ENCODE measurements at places on chromosomes 5 and 9.

DNA sequence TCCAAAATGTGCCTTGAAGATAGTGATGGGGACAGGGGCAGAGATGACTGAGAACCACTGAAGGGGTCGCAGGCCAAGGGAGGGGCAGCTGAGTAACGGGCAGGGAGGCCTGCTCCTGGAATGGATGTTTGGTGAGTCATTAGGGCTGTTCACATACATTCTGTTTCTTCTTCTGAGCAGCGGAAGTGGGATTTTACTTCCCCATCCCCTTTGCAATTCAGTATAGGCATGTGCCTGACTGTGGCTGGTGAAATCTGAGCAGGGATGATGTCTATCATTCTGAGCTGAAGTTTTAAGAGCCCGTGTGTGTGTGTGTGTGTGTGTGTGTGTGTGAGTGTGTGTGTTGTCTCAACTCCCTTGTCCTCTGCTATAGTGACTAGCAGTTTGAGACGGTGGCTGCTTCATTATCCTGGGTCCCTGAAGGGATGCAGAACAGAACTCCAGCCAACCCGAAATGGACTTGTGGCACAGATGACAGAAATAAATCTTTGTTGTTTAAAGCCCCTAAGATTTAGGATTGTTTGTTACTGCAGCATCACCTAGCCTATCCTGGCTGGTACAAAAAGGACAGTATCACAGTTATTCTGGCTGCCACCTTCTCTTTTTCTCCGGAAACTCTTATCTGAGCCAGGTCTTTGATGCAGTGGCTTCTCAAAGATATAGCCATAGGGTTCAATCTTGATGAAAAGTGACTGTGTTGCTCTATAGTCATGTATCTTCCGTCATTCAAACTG lies 29.2 kb upstream of the TGFBI start:
- DNase-seq, result no peak

DNA sequence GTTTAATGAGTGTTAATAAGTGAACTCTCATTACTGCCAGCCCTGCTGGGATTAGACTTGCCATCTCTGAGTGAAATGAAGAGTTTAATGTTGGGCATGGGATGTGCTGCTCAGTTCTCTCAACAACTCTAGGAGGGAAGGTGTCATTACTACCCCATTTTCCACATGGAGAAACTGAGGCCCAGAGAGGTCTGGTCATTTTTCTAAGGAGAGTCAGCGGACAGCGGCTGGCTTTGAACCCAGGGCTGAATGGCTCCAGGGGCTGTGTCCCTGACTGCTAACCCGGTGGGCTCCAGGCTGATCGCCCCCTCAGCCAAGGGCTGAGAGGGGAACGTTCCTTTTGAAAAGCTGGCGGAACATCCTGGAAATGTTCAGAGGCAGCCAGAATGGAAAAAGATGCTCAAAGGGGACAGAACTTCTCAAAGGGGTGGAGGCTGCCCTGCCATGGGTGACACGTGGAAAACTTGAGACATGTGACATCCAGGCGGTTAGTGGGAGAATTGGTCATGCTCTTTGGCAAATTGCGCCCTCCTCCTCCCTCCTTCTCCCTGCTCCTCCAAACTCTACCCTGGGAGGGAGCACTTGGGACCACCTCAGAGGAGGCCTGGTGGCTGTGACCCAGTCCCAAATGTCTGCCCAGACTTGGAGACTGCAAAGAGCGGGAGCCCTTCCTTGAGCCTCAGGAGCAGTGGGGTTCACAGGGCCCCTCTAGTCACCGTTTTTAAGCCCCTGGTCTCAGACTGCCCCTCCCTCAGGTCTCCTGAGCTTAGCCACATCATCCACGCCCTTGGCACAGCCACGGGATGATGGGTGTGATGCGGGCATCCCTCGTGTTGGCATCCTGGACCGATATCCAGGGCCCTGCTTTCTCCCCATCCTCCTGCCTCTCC lies 28.7 kb downstream of the DNM1 start:
- DNase-seq, result no peak

DNA sequence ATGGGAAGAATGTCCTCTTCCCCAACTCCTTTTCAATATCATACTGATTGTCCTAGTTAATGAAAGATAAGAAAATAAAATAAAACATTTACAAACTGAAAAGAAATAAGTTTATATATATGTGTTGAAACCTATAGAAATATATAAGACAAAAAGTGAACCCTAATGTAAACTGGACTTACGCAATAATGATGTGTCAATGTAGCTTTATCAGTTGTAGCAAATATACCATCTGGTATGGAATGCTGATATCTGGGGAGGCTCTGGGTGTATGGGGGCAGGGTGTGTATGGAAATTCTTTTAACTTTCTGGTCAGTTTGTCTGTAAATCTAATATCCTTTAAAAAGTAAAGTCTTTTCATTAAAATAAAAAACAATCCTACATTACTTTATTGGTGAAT lies 603.9 kb downstream of the DMRTA1 start:
- no peak for DNase-seq

- DNase-seq, result no peak
Measured at GRCh38 chr9:4263591-4263990, 36.3 kb downstream of the GLIS3 start.

DNA sequence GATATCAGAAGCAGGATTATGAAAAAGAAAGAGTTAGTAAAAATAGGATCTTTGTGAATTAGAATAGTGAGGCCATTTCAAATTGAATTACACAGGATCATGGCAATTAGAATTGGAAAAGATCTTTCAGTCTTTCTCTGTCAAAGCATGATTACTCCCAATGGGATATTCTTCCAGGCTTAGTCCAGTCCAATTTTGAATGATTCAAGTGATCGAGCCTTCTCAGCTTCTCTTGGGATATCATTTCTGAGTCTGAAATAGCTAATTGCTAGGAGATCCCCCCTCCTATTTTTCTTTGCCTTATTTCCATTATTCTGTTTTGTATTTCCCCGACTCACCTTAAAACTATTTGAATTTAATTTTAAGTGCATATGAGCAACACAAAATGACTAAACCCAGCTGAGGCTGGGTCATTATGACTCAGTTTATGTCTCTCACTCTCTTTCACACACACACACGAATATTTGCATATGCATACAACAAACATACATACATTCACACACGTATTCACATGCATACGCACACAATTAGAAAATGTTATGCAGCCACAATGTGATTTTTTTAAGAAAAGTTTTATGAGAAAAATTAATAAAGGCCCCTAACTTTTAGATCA lies 34.8 kb upstream of the EFNA5 start:
- DNase-seq, result no peak

- DNase-seq, result no peak
Measured at GRCh38 chr5:179319741-179320281, 25.4 kb downstream of the ADAMTS2 start.

DNA sequence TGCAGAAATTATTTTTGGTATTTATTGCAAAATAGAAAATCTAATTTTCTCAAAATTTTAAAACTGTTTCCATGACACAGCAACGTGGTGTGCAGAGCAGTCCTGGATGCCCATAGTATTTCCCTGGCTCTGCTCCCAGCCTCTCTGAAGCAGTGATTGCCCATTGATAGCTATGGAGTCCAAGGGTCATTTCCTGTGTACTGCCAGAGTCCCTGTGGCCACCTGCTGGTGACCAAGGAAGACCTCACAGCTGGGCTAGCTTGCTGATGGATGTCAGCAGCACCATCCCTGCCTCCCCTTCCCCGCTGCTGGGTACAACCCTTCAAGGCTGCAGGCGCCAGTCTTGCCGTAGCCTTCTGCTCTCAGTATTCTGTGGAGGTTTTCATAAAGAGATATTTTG lies 184.1 kb downstream of the DIRAS2 start:
- DNase-seq, result no peak

DNA sequence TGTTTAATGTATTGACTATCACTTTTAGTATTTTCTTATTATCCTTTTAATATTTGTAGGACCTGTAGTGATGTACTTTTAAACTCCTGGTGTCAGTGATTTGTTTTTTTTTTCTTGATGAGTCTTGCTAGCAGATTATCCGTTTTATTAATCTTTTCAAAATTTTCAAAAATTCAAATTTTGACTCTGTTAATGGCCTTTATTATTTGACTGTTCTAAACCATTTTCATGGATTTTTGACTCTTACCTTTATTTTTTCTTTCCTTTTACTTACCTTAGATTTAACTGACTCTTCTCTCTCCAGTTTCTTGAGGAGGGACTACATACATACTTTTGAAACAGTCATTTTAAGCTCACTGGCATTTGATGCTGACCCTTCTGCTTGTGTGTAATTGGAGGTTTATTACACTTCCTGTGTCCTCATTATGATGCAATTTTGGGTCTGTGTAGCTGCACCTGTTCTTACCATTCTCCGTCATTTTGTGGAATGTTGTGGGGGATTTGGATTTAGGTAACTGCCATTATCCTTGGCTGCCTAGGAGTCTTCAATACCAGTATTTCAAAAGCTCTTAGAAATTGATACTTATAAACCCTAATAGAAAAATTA lies 32.0 kb upstream of the EXOC3 start:
- no peak for DNase-seq

GRCh38 chr5:74100268-74100665 lies 474.3 kb downstream of the ARHGEF28 start:
- DNase-seq, result no peak

DNA sequence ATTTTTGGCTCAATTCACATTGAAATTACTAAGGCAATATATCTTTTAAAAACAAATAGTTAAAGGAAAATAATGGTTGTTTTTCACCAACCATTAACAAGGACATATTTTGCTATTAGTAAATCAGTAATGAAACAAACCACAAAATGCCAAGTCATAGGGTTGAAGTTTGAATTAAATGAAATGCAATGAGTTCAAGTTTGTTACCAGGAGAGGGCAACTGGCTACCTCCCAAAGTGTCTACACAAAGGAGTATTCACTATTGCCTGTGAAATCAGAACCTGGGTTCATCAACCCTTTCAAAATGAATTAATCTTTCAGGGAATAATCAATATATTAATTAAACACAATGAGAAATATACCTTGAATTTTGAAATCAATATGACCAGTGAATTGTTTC lies 138.4 kb upstream of the DMRTA1 start:
- no peak for DNase-seq
